HS-5 (cell line): ENCODE measurements at places on chromosomes 6 and 20.

DNA sequence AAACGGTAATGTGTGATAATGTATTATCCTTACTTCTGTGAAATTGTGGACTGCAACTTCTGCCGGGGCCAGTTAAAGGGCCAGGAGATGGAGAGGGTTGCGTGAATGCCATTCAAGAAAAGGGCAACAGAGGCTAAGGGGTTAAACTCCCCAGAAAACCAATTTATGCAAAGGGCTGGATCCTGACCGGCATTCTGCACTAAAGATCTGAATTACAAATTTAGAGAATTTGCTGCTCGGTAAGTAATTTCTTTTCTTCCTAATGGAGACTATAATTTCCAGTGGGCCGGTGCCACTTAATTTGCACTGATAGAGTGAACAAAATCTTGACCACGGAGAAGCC is 130.1 kb downstream of the BCAS1 start:
- DNase-seq = no peak

GRCh38 chr20:40650707-40651106 is 38.3 kb downstream of the MAFB start:
- DNase-seq = no peak

GRCh38 chr6:14094721-14095120 is 22.9 kb upstream of the CD83 start:
- DNase-seq = no peak

DNA sequence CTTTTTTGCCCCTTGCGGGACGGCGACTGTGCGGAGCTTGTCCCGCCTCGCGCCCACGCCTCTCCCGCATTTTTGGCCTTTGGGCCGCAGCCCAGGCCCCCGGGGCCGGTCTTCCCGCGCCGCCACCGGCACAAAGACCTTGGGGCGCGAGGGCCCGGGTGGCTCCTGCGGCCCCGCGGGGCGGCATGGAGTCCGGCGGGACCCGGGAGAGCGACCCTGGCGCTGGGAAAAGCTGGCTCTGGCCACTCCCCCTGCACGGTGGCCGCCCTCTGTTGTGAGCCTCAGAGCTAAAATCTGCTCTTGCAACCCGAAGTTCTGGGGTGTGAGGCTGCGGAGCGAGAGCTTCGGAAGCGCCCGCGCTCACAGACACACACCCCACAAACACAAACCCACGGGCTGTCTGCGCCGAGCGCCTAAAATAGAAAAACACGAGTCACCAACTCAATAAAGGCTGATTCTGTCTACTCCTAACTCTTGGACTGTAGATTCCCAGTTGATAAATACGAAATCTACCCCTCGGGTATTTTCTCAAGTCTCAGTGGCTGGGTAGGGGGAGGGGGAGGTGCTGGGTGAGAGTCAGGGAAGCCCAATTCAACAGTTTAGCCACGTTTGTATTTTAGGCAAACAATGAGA is 496 bp upstream of the BEND3 start:
- DNase-seq = no peak

DNA sequence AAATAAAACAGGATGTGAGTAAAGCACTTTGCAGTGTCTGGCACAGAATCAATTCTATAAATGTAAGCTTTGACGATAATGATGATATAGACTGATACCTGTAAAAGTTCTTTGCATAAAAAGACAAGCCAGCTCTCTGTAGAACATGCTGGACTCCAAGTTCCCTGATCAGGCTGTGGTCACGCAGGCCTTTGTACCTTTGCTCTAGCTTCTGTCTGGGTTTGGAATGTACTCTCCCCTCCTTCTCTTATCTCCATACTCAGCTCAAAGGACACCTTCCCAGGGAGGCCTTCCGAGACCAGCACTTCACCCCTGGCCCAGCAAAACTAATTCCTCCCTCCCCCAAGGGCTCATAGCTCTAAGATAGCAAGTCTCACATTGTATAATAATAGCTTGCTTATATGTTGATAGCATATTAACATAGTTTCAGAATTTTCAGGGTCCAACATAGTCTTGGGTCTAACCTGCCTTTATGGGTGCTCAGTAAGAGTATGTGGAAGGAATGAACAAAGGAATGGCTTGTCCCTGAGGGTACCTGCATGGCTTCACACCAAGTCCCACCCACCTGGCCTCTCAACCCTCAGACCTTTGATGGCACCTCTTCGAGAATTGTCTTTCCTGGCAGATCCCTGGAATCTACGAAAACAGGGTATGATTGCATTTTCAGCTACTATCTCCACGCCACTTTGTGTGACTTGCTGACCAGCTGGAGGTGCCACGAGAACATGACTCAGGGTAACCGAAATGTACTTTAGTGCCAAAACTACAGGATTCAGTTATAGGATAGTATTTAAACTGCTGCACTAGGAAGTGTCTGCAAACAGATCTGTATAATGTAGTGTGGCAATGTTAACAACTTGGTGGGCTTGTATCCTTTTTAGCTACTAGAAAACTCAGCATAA is 41.7 kb upstream of the PIM1 start:
- DNase-seq = no peak

DNA sequence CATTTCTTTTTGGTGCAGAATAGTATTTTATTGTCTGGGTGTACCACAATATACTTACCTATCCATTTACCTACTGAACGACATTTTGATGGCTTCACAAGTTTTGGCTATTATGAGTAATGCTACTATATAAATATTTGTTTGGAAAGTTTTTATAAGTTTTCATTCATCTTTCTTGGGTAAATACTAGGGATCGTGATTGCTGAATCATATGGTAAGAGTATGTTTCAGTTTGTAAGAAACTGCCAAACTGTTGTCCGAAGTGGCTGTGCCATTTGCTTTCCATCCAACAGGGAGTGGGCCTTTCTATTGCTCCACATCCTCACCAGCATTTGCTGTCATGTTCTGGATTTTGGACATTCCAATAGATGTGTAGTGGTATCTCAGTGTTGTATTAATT is 104.2 kb downstream of the CDYL start:
- DNase-seq = no peak

GRCh38 chr20:11117808-11118528 is 444.2 kb upstream of the JAG1 start:
- DNase-seq = peak; percentile 39
